ENCODE measurements at places on chromosomes 6 and 20.
A peak's percentile ranks its signal among the peaks of the same experiment; 100 is the strongest.

DNA sequence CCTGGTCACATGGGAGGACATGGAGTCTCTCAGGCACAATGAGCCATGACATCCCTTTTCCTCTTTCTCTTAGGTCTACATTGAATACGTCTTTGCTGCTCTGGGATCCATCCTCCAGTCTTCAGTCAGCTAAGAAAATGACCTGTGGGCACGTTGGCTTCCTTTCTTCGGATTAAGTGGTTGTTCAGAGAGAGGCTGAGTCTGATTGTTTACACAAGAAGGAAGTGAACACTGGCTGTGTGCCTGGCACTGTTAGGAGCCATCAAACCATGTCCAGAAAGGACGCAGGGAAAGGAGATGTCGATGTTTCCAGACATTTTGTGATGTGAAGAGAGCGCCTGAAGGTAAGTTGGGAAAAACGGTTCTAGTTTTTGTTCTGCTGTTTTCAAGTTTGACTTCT, 309.9 kb upstream of the CDYL start:
- DNase-seq: no peak

DNA sequence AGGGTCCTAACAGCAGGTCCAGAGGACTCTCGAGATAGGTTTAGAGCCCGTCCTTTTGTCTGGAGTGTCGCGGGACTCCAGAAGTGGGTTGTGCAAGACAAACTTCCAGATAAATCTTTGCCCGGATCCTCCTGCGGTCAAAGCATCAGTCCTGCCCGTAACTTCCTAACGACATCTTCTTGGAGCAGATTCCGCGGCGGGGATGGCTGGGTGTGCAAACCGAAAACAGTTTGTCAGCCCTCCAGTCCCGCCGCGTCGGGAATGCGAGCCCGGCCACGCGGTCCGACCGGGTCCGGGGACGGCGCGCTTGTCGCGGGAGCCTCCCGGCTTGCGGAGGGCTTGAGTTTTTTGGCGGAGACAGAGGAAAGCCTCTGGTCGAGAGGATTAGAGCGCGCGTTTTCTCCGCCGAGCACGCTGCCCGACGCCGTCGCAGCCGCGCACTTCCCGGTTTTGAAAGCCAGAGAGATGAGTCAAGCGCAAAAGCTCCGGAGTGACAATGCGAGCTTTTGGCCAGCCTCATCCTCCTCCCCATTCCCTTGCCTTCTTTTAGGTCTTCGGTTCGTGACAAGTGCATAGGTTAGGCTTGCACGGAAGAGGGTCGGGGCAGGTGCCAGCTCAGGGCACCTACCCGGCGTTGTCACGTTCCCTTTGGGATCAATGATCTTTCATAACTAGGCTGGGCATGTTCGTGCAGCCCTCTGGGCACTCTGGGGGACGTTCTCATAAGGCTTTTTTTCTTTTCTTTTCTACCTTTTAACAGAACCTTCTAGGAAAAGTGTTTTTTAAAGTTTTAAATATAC, 91.3 kb upstream of the PRDM1 start:
- peak; percentile 83 for DNase-seq

DNA sequence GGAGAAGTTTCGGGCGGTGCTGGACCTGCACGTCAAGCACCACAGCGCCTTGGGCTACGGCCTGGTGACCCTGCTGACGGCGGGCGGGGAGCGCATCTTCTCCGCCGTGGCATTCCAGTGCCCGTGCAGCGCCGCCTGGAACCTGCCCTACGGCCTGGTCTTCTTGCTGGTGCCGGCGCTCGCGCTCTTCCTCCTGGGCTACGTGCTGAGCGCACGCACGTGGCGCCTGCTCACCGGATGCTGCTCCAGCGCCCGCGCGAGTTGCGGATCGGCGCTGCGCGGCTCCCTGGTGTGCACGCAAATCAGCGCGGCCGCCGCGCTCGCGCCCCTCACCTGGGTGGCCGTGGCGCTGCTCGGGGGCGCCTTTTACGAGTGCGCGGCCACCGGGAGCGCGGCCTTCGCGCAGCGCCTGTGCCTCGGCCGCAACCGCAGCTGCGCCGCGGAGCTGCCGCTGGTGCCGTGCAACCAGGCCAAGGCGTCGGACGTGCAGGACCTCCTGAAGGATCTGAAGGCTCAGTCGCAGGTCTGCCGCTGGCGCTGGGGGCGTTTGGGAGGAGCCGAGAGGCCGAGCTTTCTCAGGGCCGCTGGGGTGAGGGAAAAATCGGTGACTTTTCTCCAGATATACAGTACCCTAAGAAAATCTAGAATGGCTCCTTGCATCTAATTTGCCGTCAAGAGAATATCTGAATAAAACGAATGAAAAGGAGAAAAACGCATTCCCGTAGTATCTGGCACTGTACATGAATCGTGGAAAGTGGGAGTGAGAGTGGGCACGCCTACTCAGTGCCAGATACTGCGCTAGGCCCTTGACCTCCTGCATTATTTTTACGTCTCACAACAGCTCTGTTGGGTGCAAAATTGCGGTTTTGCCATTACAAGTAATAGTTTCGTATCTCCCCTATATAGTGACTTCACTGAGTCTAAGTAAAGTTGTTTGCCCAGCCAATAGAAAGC, 1.0 kb downstream of the CALHM6 start:
- DNase-seq: peak; percentile 66

GRCh38 chr20:49928411-49929141, 7.6 kb upstream of the RNF114 start:
- peak; percentile 89 for DNase-seq

- no peak for DNase-seq
These were observed 120.1 kb upstream of the RIMS1 start for GRCh38 chr6:71766146-71766760.

DNA sequence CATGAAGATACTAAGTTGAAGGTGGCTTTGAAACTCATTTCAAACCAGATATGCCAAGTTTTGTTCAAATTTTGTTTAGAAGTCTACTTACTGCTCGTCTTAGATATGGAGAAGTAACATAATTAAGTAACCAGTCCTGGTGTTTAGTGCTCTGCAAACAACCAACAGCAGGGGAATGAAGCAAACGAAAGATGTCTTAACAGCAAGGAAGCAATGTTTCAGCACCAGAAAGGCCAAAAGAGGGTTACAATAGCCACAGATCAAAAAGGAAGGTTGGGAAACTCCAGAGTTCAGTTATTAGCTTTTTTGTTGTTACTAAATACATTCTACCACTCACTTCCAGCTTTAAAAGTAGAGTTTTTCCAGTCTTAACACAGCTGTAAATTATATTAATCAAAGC, 45.1 kb downstream of the LHFPL5 start:
- no peak for DNase-seq

DNA sequence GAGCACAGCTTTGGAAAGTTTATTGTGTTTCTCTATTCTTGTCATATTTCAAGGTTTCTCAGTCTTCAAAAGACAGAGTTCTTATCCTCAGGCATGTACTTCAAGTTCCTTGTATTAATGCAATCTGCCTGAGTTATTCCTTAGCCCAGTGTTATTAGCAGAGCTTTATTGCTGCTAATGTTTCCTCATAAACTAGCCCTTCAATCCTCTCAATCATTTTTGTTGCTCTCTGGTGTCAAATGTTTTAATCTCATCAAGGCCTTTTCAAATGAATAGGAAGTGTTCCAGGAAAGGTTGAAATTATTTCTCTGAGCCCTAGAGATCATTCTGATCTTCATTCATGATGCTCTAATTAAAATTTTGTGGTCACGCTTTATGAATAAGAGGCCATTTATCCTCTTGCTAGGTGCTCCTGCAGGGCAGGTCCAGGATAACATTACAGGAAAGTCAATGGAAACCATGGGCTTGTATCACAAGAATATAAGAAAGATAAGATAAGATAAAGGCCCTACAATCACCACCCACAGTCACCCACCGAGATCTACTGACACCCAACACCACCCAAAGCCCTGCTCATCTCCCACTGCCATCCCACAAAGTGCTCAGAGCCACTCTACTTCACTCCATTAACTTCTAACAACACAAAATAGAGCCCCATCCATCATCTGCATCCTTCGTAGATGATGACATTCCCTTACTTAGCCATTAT, 125.9 kb downstream of the COL9A1 start:
- no peak for DNase-seq

DNA sequence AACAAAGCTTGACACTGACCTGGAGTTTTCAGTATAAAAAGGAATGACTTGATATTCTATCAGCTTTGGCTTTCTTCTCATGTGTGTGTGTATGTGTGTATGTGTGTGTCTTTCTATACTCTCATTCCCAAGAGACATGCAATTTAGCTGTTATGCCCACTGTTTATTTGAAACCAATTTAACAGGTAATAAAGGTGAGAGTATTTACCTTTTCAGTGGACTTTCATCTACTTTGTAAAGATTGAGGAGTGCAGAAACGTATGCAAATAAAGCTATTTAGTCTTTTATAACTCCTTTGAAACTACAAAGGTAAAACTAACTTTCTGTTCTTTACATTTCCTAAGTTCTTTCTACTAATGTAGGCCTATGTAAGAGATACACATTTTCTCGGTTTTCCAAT, 103.5 kb upstream of the HS3ST5 start:
- no peak for DNase-seq

- DNase-seq: no peak
These were observed 67.9 kb downstream of the STK35 start for GRCh38 chr20:2169456-2170088.

GRCh38 chr6:108835218-108835850, 12.9 kb upstream of the ARMC2 start:
- DNase-seq: peak; percentile 86

DNA sequence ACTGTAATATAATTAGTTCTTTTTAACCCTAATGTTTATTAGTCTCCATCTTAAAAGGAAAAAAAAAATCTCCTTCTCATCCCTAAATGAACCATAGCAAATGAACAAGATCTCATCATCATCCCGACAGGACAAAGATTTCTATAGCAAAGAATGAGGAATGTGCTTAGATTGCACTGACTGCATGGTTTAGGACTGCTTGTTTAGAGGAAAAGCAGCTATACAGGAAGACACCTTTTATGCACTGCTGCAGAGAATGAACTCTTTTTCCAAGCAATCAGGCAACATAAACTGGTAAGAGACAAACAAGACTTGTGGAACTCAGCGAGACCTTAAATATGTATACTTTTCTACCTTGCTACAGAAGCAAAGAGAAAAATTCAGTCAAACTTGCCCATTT, 26.8 kb downstream of the CSNK2A1 start:
- DNase-seq: no peak

- DNase-seq: no peak
These were observed 179.4 kb downstream of the ERMARD start for GRCh38 chr6:169930799-169931198.

DNA sequence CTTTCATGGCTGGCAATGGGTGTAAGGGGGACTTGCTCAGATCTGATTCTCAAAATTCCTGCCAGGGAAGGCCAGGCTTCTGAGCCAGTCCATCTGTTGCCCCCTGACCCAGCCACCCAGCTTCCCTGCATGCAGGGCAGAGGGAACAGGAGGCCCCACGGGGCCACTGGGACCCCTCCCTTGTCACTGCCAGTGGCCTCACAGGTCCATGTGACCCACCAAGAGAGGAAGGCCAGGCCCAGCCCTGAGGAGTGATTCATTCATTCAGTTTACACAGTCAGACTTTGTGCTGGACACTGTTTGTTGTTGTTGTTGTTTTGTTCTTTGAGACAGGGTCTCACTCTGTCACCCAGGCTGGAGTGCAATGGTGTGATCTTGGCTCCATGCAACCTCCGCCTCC, 39.5 kb downstream of the UBE2V1 start:
- DNase-seq: no peak

GRCh38 chr6:150745896-150746295, 119.6 kb upstream of the MTHFD1L start:
- no peak for DNase-seq

GRCh38 chr6:16318953-16319720, 80.8 kb downstream of the GMPR start:
- DNase-seq: no peak

DNA sequence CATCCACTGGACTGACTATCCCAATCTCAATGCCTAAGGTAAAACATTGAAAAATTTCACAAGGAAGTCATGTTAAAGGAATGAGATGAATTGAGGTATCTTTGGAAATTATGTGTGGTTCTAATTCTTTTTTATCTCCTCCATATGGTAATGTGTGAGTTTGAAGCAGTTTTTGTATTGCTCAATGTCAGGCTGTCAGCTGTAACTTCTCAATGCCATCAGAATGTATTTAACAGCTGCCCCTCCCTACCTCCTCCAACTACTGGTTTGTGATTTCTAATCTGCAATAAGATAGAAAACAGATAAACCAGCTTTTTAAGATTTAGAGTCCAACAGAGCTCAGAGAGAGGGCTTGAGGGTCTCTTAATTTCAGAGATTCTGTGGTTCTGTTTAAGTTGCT, 1005.8 kb upstream of the ADGRB3 start:
- DNase-seq: no peak

DNA sequence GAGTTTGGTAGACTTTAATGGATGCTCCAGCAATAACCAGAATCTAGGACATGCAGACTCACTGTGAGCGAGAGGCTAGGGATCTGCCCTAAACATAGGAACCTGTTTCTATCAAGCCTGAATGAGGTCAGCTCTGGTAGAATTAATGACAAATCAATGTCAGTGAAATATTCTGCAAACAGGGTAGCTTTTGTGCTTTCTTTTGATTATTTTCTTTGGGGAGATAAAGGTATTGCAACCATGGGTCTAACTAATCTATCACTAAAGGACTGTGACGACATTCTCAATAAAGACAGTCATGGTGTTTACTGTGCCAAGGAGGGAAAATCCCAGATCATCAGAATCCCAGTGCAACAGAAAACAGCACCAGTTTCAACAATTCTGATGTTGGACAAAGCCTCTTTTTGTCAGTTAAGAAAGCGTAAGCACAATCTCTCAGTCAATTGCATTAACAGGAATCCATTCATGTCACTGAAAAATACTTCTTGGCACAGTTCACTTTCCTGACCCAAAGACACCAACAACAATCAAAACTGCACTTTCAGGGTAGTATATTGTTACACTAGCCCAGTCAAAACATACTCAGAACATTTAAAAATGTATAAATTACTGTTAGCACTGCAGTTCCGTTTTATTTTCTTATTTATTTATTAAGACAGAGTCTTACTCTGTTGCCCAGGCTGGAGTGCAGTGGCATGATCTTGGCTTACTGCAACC, 36.8 kb upstream of the SMIM29 start:
- DNase-seq: no peak

DNA sequence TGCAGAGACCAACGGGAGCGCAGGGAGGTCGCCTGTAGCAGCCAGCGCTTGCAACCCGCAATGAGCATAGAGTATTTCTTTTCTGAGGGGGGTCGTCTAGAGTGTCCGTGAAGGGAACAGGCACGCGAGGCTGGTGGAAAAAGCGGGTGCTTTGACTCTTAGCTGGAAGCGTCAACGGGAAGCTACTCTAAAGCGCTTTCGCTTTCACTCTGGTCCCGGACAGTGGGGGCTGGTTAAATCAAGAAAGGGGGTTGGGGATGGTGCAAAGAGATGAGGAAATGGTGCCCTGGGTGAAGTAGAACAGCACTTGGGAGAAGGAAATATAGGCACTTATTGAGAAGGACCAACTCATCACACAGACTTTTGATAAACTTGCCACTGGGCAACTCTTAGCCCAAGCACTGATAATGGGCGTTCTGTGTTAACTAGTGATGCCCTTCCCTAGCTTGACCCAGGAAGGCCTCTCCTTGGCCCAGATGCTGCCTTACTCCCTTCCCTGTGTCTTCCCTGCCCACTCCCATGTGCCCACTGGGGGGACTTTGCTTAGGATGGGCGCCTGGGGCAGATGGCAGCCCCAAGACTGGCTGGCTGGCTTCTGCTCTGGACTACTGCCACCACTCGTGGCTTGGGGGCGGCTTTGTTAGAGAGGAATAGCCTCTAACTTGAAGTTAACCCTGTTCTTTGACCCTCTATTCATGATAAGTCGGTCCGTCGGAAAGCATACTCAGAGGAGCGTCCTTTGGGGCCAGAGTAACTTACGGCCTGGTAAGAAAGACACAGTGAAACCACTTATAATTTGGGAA, 585 bp downstream of the PSMB9 start:
- peak; percentile 60 for DNase-seq
